ENCODE measurements at places on chromosomes 5 and 9.
A peak's percentile ranks its signal among the peaks of the same experiment; 100 is the strongest.

DNA sequence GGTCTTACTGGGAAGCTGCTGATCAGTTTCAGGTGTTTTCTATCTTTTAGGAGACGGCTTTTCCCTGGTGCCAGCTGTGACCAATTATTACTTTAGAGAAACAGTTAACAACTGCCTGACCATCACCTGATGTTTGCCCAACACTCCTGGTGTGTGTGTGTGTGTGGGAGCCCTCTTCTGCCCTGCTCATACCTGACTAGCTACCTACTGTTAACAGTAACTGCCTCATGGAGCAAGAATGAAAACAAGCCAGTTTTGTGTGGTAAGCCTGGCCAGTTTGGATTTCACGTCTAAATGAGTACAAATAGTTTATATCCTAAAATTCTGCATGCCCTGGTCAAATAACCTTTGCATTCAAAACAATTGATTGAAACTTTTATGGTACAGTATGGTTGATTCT, 46.1 kb upstream of the RIOK2 start:
- DNase-seq, result no peak

DNA sequence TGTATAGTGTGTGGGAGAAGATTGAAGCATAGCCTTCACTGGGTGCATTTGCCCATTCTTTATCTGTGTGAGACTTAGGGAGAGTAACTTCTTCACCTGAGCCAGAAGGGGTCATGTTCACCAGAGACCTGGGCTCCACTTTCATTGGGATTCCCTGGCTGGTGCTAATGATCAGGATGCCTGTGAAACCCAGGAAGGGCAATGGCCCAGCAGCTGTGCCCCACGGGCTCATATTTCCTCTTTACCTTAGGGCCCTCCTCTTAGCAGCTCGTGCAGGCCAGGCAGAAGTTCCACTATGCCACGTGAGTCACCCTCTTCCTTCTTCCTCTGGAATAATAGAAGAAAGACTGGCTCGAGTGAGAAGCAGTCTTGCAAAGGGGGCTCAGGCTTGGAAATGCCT, 5.0 kb downstream of the PPARGC1B start:
- DNase-seq, result no peak

DNA sequence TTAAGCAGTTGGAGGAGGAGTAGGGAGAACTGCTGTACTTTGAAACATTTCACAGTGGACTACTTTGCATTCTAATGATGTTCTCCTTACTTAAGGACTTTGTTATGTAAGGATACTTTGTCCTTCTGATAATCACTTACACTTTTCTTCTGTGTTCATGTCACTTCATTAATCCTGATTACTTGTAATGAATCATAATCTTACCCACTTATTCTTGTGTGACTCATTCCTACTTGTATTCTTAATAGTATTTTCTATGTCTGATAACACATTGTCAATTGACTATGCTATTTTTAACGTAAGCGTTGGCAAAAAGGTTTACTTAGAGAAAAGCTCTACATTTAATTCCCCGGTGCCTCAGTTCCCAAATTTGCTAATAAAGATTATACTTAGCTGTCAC, 63.8 kb downstream of the GHR start:
- DNase-seq, result no peak

DNA sequence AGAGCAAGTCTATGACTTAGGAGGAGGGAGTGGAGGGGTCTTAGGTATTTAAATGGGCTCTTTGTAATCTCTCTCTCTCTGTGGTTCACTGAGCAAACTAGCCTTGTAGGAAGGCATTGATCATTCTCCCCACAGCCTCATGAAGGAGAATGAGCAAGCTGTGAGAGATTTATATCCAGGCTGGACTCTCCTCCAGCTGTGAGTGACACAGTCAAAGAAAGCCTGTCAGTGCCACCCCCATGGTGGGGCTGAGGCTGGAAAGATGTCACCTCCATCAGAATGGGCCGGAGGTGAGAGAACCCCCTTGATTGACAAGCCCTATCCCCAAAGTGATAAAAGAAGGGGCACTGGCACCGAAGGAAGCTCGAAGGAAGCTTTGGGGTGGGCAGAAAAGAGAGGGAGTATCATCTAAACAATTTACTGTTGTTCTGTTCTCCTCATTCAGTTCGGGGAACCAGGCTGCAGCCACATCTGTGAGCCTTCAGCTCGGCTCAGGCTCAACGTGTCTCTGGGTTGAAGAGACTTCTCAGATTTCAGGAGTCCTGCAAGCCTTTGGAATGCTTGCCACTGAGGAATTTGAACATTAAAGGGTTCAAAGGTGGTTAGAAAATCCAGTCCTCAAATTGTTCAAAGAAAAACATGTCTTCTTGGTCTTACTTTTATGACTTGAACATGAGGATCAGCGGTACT, 538.2 kb upstream of the ZNF462 start:
- DNase-seq, result no peak

- DNase-seq, result no peak
These were observed 24.6 kb downstream of the PIK3R1 start for GRCh38 chr5:68240202-68240601.

DNA sequence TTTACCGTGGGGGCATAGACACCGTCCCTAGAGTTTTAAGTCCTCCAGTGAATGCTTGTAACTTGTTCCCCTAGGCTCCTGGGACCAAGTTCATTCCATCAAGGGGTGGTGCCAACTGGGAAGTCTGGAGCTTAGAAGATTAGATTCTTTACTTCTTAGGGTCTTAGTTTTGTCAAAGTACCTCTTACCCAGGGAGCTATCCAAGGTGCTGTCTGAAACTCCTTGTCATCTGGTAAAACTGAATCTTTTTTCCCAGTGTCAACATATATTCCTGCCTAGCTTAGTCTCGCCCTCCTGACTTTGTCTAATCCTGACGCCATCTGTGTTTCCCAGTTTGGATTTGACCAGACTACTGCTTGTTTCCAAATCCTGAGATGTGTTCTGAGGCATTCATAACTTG, 41.6 kb downstream of the MAMDC2 start:
- peak; percentile 8 for DNase-seq

GRCh38 chr9:135565636-135566035, 4.1 kb downstream of the PAEP start:
- DNase-seq, result no peak

- DNase-seq, result no peak
These were observed 382.9 kb downstream of the TMEM161B start for GRCh38 chr5:87885758-87886157.

GRCh38 chr5:178672630-178673029, 45.8 kb upstream of the CLK4 start:
- DNase-seq, result no peak

Measured in NCI-H460 (cell line).